Fibroblast of pulmonary artery (primary cell): ENCODE measurements at places on chromosomes 5 and 9.

GRCh38 chr9:16125629-16126028 lies 572.8 kb downstream of the CCDC171 start:
- DNase-seq, result peak; percentile 75

DNA sequence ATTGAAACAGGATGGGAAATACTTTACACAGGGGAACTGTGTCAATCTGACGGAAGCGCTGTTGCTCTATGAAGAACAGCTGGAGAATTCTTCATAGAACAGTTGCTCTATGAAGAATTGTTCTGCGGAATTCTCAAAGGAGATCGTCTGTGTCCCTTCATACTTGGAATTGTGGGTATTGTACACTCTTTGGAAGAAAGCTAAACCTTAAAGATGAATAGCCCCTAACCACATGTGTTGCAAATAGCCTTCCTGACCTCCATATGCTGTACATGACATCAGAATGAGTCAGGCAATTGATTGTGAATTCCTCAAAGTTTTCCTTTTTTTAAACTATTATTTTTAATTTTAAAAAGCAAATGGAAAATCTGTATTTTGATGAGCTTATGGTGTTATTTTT lies 15.6 kb downstream of the NIM1K start:
- DNase-seq, result peak; percentile 5

- DNase-seq, result no peak
Observed at GRCh38 chr9:96777426-96777864, 442 bp downstream of the ZNF510 start.

DNA sequence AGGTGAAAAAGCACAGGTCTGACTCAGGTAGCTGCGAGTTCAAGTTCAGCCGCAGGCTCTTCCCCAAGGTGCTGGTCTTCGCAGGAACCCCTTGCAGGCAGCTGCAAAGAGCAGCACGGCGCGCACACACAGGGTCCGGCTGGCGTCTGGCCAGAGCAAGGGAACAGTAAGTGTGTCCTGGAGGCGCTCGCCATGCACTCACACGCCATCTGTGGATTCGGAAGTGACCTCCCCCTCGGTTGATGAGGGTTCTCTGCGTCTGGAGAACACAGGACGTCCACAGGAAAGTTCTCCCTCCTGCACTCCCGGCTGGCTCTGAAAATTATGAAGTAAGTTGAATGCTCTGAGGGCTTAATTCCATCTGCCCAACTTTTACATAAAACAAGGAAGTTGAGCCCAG lies 14.0 kb upstream of the EGFL7 start:
- DNase-seq, result no peak

DNA sequence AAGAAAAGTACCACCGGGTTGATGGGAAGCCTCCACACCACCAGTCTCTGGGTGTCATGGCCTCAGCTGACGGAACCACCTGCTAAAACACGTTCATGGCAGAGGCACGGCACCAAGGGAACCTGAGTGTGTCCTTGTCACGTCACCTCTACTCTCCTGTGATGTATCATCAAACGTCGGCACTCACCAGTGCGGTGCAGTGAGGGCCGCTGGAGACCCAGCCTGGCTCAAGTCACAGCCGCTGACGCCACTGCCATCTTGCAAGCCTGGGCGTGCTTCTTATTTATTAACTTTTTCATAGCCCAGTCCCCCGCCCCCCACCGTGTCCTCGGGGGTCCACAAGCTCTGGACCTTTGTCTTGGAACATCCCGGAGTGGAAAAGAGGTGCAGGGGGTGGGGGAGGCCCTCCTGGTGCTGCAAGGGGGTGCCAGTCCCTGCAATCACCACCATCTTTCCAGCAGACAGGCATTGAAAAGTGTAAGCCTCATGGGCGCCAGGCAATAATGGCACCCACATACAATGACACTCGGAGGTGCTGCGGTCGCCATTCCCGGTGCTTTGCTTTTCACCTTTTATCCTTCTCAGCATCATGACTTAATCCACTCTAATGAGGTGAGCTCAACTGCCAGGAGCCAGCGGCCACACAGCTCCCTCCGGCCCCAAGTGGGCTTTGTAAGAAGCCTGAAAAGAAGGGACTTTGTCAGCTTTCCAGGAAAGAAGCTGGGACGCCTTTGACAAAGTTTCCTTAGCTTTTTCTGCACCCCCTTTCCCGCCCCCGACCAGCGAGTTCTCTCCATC lies 202.3 kb upstream of the IRX1 start:
- DNase-seq, result no peak

- DNase-seq, result no peak
Observed at GRCh38 chr5:172648013-172648381, 6.9 kb downstream of the NEURL1B start.

GRCh38 chr5:61263072-61263471 lies 69.0 kb upstream of the ZSWIM6 start:
- DNase-seq, result no peak

GRCh38 chr9:131543141-131543540 lies 2.2 kb upstream of the PRRT1B start:
- no peak for DNase-seq

- DNase-seq, result no peak
Observed at GRCh38 chr9:130311408-130312140, 46.0 kb downstream of the HMCN2 start.

- DNase-seq, result peak; percentile 93
Observed at GRCh38 chr9:5499889-5500398, 10.4 kb upstream of the PDCD1LG2 start.

DNA sequence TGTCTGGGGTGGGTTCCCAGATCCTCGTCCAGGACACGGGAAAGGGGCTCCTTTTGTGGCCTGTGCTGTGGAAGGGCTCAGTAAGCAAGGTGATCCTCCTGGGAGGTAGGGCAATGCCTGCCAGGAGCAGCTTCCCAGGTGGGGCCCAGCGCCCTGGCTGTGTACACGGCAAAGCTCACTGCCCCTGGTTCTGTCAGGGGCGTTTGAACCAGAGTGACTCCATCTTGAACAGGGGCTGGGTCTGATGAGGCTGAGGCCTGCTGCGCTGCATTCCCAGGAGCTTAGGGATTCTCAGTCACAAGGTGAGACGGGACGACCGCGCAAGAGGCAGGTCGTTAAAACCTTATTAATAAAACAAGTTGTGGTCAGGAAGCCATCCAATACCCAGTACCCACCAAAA lies 19.9 kb upstream of the SLC12A7 start:
- no peak for DNase-seq

GRCh38 chr9:72557549-72557948 lies 36.1 kb downstream of the TMC1 start:
- DNase-seq, result peak; percentile 92

DNA sequence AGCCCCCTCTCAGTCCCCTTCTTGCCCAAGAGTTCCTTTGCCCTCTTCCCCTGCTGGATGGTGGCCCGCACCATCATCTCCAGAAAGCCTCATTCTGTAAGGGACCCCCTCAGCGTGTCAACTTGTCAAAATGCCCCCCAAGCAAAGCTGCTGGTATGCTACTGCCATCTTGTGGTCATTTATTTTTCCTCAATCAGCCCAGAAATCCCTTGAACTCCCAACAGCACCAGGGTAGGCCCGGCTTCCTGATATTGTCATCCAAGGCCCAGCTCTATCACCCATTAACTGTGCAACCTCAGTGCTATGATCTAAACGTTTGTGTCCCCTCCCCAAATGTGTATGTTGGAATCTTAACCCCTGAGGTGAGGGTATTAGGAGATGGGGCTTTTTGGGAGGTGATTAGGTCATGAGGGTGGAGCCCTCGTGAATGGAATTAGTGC lies 53.2 kb upstream of the FBXW11 start:
- peak; percentile 44 for DNase-seq
